Skin of body (tissue), 3 donors: ENCODE measurements at places on chromosomes 16 and 17.
A peak's percentile ranks its signal among the peaks of the same experiment; 100 is the strongest.

GRCh38 chr17:27282054-27282551 lies 11.8 kb upstream of the WSB1 start:
- no peak for DNase-seq

DNA sequence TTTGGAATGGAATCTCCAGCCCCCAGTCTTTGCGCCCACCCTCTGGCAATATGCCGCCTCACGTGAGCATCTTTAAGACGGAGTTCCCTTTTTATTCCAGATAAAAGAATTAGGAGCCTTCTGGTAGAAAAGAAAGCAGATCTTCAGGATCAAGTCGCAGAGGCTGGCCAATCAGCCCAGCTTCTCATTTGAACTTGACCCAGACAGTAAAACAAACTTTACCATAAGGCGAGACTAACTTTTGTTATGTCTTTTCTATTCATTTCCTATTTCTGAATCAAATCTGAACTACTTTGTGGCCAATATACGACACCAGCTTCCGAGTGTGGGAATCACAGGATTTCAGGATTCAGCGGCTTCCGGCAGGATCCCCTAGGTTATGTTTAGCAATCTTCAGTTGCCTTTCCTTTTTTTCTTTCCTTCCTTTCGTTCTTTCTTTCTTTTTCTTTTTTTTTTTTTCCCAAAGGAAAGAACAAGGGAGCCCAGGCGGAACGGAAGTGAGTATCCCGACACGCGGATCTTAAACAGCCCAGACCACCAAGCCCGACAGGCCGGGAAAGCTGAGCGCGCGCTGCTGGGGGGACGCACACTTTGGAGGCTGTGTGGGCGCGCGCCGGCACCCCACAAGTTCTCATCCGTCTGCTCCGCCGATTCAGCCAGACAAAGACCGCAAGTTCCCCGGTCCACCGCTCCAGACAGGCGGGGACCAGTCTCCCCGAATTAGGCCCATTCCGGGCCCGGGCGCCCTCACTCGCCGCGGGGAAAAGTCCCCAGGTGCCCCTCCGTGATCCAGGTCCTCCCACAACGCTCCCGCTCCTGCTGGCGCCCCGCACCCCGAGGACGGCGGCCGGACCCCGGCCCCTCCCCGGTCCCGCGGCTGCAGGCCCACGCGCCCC lies 633 bp downstream of the TBC1D16 start:
- no peak for DNase-seq

- no peak for DNase-seq
These were observed 430 bp downstream of the C16orf89 start for GRCh38 chr16:5065326-5065725.

- no peak for DNase-seq
These were observed 15.7 kb downstream of the TMIGD1 start for GRCh38 chr17:30318155-30318554.

GRCh38 chr17:58667934-58668597 lies 23.8 kb downstream of the TEX14 start:
- DNase-seq = no peak

- no peak for DNase-seq
These were observed 121.2 kb upstream of the CHMP6 start for GRCh38 chr17:80870401-80870800.

DNA sequence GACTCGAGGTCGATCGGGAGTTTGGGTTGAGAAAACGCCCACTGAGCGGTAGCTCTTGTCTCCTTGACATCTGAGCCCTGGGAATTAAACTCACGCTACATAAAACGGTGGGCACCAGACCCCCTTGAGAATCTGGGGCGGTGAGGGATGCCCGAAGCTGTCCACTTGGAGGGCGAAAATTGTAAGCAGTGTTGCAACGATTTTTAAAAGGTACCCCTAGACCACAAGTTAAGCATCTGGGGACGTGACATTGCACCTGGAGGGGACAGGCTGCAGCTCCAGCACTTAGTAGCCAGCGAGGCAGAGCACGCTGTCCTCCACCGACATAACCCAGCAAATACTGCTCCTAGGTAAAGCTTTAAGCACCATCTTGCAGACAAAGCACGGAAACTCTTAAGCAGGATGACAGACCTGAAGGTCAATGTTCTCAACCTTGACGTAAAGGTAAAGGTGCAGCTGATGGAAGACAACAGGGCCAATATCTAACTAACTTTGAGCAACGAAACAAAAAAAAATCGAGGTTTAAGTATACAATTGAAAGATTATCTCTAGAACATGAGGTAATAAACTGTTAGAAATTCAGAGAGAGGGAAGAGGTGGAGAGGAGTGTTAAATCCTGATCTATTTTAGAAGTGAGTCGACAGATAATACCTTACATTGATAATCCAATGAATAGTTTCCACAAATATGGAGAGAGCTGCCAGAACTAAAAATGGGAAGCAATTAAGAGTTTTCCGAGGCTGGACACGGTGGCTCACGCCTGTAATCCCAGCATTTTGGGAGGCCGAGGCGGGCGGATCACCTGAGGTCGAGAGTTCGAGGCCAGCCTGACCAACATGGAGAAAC lies 921 bp upstream of the CDR2 start:
- DNase-seq = no peak

GRCh38 chr17:22506231-22506630 lies 813.9 kb downstream of the KCNJ18 start:
- DNase-seq = no peak

GRCh38 chr16:49776085-49776595 lies 79.8 kb downstream of the ZNF423 start:
- no peak for DNase-seq

DNA sequence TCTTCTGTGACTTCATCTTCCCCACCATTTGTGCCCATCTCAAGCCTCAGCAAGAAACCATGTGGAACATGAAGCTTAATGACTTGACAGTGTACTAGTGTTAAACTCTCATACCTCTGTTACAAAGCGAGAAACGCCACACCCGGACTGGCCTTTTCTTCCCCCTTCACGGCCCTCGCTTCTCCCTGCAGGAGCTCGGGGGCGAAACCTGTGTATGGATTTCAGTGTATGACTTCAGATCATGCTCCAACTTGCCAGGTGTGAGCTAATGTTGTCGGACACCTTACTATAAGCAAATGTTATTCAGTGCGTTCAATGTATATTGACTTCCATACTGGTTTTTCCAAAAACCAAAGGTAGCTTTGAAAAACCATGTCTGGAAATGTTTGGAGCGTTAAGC lies 20.1 kb upstream of the SLC5A11 start:
- no peak for DNase-seq

DNA sequence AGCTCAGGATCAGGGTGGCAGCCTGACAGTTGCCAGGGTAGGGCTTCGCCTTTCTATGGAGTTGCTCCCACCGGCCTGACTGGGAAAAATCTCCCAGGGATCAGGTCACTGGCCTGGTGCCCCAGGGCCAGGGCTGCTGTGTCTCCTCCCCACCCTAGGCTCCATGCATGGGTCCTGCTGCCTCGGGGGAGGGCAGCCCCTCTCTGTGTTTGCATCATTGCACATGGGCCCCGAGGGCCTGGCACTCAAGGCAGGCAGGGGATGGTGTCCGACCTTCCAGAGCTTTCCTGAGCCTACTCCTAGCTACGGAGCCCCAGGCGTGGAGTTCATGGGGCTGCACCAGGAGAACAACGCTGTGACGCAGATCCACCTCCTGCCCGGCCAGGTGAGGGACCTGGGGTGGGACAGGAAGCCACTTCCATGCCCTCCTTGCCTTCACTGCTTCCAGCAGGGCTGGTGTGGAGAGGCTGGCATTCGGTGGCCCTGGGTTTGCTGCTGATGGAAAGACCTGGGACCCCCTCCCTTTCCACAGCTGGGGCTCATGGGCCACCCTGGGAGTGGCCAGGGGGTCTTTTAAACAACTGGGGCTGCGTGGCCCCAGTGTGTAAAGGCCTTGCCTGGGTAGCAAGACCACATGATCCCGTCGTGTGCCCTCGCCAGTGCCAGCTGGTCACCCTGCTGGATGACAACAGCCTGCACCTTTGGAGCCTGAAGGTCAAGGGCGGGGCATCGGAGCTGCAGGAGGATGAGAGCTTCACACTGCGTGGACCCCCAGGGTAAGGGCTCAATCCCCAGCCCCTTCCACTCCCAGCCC lies 29.5 kb upstream of the MYO15B start:
- DNase-seq = no peak

DNA sequence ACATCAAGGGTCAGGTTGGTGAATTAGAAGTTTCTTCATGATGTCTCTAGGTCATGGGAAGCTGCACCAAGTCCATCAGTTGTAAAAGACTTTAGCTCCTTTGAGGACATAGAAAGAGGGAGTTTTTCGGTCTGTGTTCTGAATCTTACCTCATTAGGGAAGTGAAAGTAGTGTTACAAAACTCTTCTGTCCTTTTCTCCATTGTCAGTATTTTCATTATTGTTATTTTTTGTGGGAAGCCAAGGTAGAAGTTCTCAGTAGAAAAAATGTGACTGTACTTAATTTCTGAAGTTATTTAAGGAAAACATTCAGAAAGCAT lies 24.2 kb downstream of the MAP3K3 start:
- no peak for DNase-seq

GRCh38 chr16:30488764-30489605 lies 16.4 kb downstream of the ITGAL start:
- no peak for DNase-seq

DNA sequence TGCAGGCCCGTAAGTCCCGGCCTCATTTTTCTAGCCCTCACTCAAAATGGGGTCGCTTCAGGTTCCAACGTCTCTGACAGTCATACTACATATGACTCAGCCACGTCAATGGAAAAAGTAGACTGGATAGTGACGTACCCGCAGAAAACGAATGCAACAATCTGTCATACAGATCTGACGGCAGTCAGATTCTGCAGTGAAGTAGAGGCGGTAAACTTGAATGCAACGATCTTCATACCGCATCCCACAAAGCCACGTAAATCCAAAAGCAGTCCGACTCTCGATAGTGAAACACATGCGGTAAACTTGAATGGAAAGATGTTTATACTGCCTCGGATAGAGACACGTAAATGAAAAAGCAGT lies 38.4 kb upstream of the ARL4D start:
- DNase-seq = peak; percentile 97

DNA sequence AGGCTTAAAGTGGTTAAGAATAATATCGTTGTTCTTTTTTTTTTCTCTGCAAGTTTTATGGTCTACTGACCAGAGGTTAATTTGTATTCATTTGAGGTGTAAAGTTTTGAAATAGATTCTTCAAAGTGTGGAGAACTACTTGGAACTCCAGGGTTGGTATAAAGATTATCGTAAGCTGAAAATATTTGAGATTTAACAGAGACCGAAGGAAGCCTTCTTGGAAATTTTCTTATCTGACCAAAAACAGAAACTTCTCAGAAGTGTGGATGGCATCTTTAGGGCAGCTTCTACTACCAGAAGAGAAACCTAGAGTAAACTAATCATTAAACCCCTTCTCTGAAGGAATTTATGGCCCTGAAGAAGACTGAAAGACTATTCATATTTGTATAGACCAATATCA lies 206.8 kb upstream of the MON1B start:
- no peak for DNase-seq

DNA sequence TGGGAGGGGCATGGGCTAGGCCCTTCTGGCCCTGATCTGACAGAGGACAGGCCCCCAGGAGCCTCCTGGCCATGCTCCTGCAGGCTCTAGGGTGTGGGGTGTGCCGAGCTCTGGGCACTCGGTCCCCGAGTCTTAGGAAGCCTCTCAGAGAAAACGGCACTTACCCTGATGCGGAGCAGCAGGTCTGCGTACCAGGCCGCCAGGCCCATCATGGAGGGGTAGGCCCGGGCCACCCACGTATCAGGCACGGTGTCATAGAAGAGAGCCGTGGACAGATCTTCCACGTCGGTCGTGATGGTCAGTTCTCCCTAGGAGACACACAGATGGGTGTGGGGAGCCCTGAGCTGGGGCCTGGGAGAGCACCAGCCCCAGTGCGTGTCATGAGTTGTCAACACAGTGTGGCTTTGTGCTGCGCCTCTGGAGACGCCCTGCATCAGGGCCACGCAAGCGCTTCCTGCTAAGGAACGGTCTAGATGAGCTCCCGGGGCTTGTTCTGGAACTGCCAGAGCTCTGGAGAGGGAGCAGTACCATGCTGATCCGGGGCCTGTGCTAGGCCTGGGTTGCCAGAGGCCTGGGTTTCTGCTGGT lies 47.9 kb downstream of the PGS1 start:
- DNase-seq = no peak

DNA sequence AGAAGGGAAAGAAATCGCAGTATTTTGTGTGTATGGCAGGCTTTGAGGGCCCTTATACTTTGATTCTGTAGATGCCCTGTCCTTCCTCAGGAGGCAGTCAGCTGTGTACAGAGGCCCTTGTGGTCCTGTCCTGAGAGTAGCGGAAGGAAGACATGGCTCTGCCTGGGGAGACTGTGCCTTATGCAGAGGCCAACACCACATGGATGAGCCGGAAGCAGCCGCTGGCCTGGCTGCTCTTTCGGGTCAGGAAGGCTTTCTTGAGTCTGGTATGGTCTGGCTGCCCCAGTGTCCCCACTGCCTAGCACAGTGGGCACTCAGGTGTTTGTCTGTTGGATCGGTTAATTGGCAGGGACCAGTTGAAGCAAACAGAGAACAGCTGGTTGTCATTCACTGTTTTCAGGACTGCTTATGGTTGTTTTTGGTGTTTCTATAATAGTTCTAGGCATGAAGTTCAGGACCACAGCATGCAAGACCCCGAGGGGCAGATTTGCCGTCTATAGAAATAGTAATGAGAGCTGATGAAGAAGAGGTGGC lies 12.4 kb downstream of the USP10 start:
- DNase-seq = no peak

DNA sequence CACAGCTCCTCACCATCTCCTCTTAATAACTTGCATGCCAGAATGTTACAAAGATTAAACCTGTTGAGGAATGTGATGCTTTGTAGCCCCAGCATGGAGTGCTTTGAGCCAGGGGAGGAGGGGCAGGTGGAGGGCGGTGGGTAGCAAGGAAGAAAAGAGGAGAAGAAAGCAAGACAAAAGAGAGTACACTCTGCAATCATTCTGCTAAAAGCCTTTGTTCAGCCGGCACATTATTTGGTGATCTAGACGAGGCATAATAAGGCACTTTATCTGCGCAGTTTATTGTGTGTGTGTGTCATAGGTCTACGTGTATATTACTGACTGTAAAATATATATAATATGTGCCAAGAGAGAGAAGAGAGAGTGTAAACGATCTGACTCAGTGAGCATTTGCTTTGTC lies 139.1 kb downstream of the SOX9 start:
- DNase-seq = no peak

- DNase-seq = peak; percentile 73
These were observed 7.5 kb downstream of the AXIN2 start for GRCh38 chr17:65553646-65554552.

DNA sequence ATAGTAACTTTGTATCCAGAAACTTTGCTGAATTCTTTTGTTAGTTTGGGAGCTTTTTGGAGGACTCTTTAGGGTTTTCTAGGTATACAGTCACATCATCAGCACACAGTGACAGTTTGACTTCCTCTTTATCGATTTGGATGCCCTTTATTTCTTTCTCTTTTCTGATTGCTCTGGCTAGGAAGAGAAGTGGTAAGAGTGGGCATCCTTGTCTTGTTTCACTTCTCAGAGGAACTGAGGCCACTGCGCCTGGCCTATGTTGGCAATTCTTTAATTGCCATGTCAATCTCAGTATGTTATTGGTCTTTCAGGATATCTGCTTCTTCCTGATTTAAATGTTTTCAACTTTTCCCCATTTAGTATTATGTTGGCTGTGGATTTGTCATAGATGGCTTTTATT lies 24.6 kb downstream of the ATF7IP2 start:
- DNase-seq = no peak
